Activated T-helper 2 cell treated with anti-CD3 and anti-CD28 coated beads, Interferon-gamma antibody, Interleukin-2, Interleukin-4, amounts not matched to agents 10 μg/mL and 5 μg/mL and 100 μg/mL, durations not matched to agents 14 hours and 24 hours and 36 hours (primary cell): ENCODE measurements at places on chromosomes 4 and X. TPM values are rescaled to one million over a fixed set of nuclear protein-coding genes. Genes with fewer than 3 reads are reported as not detected.

- H3K36me3 ChIP-seq = no peaks in the 10 kb centered on the region
- no peak for DNase-seq
- H3K27me3 ChIP-seq = no peaks in the 10 kb centered on the region
- H3K27ac ChIP-seq = no peak overlapping the region
- H3K4me1 ChIP-seq = peaks cover 1% of the 10 kb centered on the region
- no peak overlapping the region for H3K4me3 ChIP-seq
These were observed 185.0 kb upstream of the FAM241A start for GRCh38 chr4:111960241-111960667.

GRCh38 chr4:144627663-144628076 is 18.3 kb upstream of the HHIP start:
- no peak overlapping the region for H3K27ac ChIP-seq
- no peaks in the 10 kb centered on the region for H3K4me1 ChIP-seq
- DNase-seq = no peak
- H3K4me3 ChIP-seq = no peak overlapping the region
- no peaks in the 10 kb centered on the region for H3K36me3 ChIP-seq
- H3K27me3 ChIP-seq = no peaks in the 10 kb centered on the region

DNA sequence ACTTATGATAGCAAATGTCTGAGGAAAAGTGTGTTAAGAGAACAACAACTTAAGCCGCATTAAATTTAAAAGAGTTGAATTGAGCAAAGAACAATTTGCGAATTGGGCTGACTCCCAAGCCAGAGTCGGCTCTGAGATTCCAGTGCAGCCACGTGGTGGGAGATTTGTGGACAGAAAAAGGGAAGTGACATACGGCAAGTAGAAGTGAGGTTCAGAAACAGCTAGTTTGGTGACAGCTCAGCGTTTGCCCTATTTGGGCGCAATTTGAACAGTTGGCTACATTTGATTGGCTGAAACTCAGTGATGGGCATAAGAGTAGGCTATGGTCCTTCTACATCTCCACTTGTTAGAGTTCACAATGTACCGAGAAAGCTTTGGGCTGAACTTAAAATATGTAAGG is 124.0 kb downstream of the PRKX start:
- peaks cover 3% of the 10 kb centered on the region for H3K36me3 ChIP-seq
- no peaks in the 10 kb centered on the region for H3K27me3 ChIP-seq
- peaks cover 11% of the 10 kb centered on the region for H3K4me1 ChIP-seq
- H3K27ac ChIP-seq = no peak overlapping the region

DNA sequence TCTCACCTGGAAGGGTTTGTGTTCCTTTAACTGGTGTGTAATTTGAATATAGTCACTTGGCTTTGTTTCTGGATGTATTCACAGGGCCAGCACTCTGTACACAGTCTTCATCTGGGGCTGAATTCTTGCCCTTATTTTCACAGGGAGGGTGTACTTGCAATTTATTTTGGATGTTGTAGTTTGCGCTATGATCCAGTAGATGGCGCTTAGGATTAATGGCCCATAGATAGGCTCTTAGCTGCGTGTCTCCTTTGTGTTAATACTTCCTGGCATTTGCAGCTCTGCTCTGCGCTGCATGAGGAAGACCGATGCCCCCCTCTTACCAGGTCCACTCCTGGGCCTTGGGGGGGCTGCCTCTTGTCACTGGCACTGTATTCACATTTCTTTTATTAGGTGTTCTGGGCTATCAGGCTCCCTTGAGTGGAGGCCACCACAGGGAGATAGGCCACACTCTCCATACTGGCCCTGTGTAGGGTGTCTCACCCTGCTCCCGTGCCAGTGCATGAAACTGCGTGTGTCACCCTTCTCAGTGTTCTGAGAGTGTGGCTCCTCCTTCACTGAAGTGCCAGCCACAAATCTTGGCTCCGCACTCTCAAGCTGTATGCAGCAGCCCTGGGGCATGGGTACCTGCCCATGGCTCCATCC is 562.2 kb downstream of the ZIC3 start:
- no peak overlapping the region for H3K27ac ChIP-seq
- H3K36me3 ChIP-seq = no peaks in the 10 kb centered on the region

DNA sequence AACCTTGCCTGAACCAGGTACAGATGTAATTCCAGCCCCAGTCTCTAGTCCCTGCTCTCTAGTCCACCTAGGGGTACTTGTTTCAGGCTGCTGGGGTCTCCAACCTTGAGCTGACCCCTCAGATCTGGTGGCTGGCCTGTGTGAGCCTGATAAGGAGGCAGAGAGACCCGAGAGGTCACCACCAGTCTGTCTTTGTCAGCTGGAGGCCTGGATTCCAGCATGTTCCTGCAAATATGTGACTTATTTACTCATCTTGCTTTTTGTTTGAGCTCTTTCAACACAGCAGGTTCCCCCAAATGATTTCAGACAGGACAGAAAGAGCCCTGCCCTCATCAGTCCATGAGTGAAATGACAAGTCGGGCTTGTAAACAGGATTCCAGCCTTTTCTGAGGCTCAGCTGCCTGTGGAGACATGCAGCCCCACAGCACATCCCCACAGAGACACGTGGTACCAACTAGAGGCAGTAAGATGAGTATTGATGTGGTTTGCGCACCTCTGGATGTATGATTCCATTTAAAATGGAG is 37.5 kb upstream of the STK26 start:
- no peaks in the 10 kb centered on the region for H3K27me3 ChIP-seq
- H3K4me1 ChIP-seq = peaks cover 38% of the 10 kb centered on the region
- DNase-seq = no peak
- H3K4me3 ChIP-seq = no peak overlapping the region

- H3K4me1 ChIP-seq = peaks cover 4% of the 10 kb centered on the region
- H3K36me3 ChIP-seq = no peaks in the 10 kb centered on the region
- peaks cover 9% of the 10 kb centered on the region for H3K27me3 ChIP-seq
These were observed 980 bp upstream of the GIMD1 start for GRCh38 chr4:106369456-106370060.

- H3K27ac ChIP-seq = no peak overlapping the region
- DNase-seq = no peak
- no peaks in the 10 kb centered on the region for H3K27me3 ChIP-seq
- no peak overlapping the region for H3K4me3 ChIP-seq
- H3K36me3 ChIP-seq = no peaks in the 10 kb centered on the region
- H3K4me1 ChIP-seq = no peaks in the 10 kb centered on the region
These were observed 695.6 kb upstream of the FAM241A start for GRCh38 chr4:111449657-111450056.

- H3K4me3 ChIP-seq = no peak overlapping the region
- no peak overlapping the region for H3K27ac ChIP-seq
- H3K4me1 ChIP-seq = no peaks in the 10 kb centered on the region
- no peak for DNase-seq
These were observed 185.2 kb upstream of the CTSO start for GRCh38 chr4:156138781-156139280.

- H3K36me3 ChIP-seq = no peaks in the 10 kb centered on the region
- no peak overlapping the region for H3K4me3 ChIP-seq
- DNase-seq = no peak
- no peaks in the 10 kb centered on the region for H3K27me3 ChIP-seq
- no peak overlapping the region for H3K27ac ChIP-seq
These were observed 120.0 kb upstream of the GLRA2 start for GRCh38 chrX:14409341-14409740.

DNA sequence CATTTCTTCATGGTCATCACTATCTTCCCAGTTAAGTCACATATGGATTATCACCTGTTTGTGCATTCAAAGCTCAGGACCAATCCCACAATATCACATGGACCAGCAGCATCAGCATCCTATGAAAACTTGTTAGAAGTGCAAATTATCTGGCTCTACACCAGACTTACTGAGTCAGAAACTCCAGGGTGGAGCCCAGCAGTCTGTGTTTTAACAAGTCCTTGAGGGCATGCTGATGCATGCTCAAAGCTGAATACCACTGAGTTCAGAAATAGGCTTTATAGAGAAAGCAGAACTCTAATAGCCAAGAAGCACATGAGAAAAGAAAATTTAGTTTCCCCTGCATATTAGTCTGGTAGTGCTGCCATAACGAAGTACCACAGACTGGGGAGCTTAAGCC is 62.4 kb upstream of the GABRQ start:
- DNase-seq = no peak
- no peak overlapping the region for H3K4me3 ChIP-seq

GRCh38 chr4:167290678-167291077 is 56.4 kb upstream of the SPOCK3 start:
- no peaks in the 10 kb centered on the region for H3K27me3 ChIP-seq
- H3K4me1 ChIP-seq = no peaks in the 10 kb centered on the region
- no peak for DNase-seq
- no peak overlapping the region for H3K4me3 ChIP-seq

DNA sequence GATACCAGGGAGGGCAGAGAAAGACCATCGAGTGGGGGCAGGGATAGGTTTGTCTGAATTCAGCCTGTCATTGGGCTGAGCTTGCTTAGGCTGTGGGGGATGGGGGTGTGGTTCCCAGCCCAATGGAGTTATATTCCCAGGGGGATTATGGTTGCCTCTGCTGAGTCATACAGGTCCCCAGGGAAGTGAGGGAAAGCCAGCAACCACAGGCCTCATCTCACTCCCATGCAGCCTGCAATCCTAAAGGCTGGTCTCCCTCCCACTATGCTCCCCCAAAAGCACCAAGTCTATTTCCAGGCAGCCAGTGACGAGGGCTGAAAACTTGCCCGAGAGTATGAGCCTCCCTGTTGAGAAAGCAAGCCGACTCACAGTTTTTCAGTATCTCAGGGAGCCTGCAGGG is 39.3 kb downstream of the AFM start:
- H3K27me3 ChIP-seq = peaks cover 2% of the 10 kb centered on the region
- H3K36me3 ChIP-seq = no peaks in the 10 kb centered on the region
- no peak overlapping the region for H3K4me3 ChIP-seq
- H3K4me1 ChIP-seq = no peaks in the 10 kb centered on the region
- no peak for DNase-seq
- no peak overlapping the region for H3K27ac ChIP-seq

- no peak overlapping the region for H3K27ac ChIP-seq
- no peaks in the 10 kb centered on the region for H3K36me3 ChIP-seq
- H3K27me3 ChIP-seq = peaks cover 62% of the 10 kb centered on the region
- peaks cover 26% of the 10 kb centered on the region for H3K4me1 ChIP-seq
These were observed 6.5 kb upstream of the PAQR3 start for GRCh38 chr4:78945651-78946179.

- H3K4me3 ChIP-seq = peak overlapping the region; percentile 6
- no peaks in the 10 kb centered on the region for H3K27me3 ChIP-seq
- DNase-seq = no peak
- peak overlapping the region; percentile 87 for H3K27ac ChIP-seq
- peaks cover 27% of the 10 kb centered on the region for H3K4me1 ChIP-seq
These were observed 218.5 kb upstream of the AFF2 start for GRCh38 chrX:148281920-148282319.

DNA sequence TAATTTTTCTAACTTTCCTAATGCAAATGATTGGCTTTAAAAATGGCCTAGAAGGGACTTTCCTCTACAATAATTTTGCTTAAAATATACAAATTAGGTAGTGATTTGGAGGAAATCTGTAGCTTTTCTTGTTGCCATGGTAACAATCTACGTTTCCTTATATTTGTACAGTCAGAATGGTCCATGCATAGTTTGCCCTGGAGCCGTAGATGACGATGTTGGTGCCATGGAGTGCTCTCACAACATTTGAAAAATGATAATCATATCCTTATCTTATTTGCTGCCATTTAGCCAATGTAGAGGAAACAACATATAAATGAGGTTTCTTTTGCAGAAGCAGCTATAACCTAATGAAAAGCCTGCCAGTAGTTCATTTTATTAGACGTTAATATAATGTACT is 89.0 kb upstream of the NMU start:
- no peaks in the 10 kb centered on the region for H3K4me1 ChIP-seq
- no peaks in the 10 kb centered on the region for H3K36me3 ChIP-seq
- no peaks in the 10 kb centered on the region for H3K27me3 ChIP-seq
- H3K4me3 ChIP-seq = no peak overlapping the region
- no peak overlapping the region for H3K27ac ChIP-seq

DNA sequence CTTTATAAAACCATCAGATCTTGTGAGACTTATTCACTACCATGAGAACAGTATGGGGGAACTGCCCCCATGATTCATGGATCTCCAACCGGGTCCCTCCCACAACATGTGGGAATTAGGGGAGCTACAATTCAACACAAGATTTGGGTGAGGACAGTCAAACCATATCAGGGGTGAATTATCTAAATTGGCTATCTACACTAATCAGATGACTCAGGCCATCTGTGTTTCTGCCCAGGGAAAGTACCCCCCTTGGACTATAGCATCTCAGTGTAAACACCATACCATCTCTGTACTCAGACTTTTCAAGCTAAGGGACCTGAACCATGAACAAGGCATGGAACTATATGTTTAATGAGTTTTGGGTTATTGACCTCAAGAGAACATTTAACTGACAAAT is 76.8 kb downstream of the LNX1 start:
- DNase-seq = no peak
- H3K27ac ChIP-seq = no peak overlapping the region
- H3K27me3 ChIP-seq = no peaks in the 10 kb centered on the region

- no peak for DNase-seq
- H3K36me3 ChIP-seq = no peaks in the 10 kb centered on the region
- no peaks in the 10 kb centered on the region for H3K4me1 ChIP-seq
These were observed 53.4 kb downstream of the ZNF518B start for GRCh38 chr4:10403633-10404445.

- H3K4me3 ChIP-seq = no peak overlapping the region
- H3K36me3 ChIP-seq = no peaks in the 10 kb centered on the region
- no peak for DNase-seq
- peaks cover 13% of the 10 kb centered on the region for H3K27me3 ChIP-seq
- H3K27ac ChIP-seq = no peak overlapping the region
These were observed 5.0 kb upstream of the RP2 start for GRCh38 chrX:46831765-46832327.

DNA sequence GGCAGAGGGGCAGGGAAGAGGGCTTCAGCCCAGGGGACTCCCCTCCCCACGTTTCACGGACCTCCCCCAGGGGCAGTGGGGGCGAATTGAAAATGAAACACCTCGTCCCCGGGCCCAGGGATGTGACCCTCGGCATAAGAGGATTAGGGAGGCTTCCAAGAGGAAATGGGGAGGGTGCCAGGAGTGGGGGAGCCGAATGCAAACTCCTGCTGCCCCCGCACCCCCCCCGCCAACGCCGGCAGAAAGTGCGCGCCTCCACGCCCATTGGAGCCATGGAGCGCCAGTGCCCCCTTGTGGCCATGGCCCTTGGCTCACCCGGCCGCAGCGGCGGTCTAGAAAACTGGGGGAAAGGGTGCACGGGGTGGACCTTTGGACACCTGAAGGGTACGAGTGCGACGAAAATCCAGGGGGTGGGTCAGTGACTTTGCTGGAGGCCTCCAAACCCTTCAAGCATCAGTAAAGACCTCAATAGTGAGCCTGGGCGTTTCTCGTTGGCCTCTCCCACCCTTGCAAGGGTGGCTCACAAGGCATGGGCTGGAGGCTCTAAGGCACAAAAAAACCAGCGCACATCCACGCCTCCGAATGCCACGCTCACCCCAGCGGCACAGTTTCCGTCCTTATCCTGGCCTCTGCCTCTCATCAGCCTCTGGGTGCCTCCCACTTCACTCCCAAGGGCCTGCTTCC is 120.8 kb upstream of the PJA1 start:
- peaks cover 1% of the 10 kb centered on the region for H3K27me3 ChIP-seq
- no peaks in the 10 kb centered on the region for H3K4me1 ChIP-seq
- H3K27ac ChIP-seq = no peak overlapping the region
- H3K36me3 ChIP-seq = no peaks in the 10 kb centered on the region

Gene CCDC158
- not detected in 2 replicates for total RNA-seq

Gene CXCL6
- total RNA-seq = not detected in 2 replicates

Gene P2RY8
- total RNA-seq = 33.1 and 34.5 TPM in 2 replicates

Gene LAGE3
- 49.4 and 51.7 TPM in 2 replicates for total RNA-seq

Gene ZNF141
- total RNA-seq = 23.8 and 27.5 TPM in 2 replicates

Gene TLR7
- 0.11 TPM in 1 of 2 replicates, not detected in the other for total RNA-seq
